ENCODE measurements at places on chromosomes 6 and 20.

DNA sequence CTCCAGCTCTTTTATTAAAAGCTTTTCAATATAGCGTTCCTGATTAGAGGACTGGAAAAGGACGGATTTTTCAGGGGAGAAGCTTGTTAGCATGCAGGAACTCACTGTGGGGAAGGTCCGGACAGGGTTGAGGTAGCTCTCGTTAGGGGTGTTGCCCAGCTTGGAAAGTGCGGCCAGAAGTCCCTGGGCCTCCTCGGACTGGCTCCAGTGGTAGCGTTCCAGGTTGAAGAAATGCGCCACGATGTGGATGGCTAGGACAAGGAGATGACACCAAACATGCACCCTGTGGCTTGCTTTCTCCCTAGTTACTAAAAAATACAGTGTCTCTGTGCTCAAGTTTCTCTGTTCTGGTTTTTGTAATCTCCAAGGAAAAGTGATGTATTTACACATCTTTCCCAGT, 12.5 kb downstream of the NOX3 start:
- DNase-seq, result peak; percentile 14

- no peak for DNase-seq
Observed at GRCh38 chr20:33251496-33251895, 15.7 kb downstream of the BPIFA1 start.

DNA sequence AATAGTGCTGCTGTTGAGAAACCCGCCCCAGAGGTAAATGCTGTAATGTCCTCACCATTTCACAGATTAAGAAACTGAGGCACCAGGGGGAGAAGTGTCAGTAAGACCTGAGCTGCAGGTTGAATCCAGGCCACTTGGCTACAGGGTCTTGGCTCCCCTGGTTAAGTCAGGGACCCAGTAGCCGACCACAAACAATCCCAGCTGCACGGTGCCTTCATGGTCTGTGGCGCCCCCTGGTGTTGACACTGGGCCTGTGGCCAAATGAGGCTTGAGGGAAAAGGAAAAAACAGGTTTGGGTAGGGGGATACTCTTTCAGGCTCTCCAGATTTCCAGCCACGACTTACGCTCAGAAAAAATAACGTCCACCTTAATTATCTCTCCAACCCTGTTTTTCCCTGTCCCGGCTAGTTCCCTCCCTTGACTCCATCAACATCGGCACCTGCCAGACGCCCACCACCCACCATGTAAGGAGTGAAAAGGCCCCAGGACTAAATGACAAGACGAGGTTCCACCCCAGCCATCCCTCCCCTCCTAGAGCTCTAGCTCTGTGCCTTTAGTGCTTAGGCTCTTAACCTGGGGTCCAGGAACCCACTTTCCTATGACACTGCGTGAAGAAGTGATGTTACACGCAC, 47.7 kb upstream of the POLR1H start:
- DNase-seq, result peak; percentile 9

DNA sequence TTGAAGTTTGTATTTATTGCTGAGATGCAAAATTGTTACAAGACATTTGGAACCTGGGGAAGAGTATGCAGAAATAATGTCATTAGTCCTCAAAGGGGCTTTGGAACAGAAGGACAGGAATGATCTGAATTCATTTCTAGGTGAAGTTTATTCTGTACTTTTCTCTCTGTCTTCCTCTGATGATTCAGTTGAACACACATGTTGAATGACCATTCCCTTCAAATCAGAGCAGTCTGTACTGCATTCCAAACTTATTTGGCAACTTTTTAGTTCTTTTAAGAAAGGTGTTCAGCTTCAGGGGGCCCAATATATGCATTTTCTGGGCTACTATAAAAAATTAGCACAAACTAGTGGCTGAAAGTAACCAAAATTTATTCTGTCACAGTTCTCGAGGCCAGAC, 213.9 kb upstream of the LAMP5 start:
- no peak for DNase-seq

DNA sequence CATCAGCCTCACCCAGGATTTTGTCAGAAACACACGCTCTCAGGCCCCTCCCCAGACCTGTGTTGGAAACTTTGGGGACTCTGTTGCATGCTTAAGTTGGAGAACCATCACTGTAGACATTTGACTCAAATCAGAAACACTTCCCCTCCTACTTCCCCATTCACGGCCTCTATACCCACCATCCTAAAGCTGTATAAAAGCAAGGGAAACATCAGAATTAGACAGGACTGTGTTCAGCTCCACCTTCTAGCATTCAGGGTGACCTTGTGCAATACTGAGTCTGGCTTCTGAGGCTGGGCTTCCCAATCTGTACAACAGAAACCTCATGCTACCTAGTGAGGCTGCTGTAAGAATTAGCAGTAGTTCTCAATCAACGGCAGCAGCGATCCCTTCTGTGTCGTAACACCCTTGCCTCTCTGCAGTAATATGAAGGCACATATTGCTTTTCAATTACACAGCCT, 252.3 kb downstream of the LY86 start:
- DNase-seq, result no peak

DNA sequence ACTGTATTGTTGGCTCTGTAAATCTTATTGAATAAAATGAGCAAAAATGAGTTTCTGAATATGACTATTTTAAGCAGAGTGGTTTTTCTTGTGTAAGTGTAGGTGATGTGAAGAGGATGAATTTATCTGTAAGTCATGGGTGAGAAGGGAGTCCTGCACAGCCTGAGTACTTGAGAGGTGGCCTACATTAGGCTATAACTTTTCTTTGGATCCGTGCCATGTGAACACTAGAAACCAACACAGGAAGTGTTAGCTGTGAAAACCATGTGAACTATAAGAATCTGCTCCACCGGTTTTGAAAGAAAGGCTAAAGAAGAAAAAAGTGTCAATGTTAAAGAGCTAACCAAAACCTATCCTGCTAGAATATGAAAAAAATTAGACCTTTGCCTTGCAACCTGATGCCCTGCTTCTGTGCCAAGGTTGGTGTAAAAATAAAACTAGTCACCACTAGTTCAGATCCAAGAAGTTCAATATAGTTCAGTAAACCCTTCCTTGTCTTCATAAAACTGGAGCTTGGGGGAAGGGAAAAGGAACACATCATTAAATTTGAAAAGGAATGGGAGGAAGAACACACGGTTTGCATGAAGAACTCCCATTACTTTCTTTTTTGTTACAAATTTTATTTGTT, 21.3 kb downstream of the PLCB1 start:
- peak; percentile 29 for DNase-seq

Data from T47D (cell line).